ENCODE measurements at places on chromosomes 5 and 9. TPM values are rescaled to one million over a fixed set of nuclear protein-coding genes. Genes with fewer than 3 reads are reported as not detected.

GRCh38 chr5:79929095-79929494 is 62.0 kb downstream of the MTX3 start:
- DNase-seq = no peak
- H3K27me3 ChIP-seq = no peaks in the 10 kb centered on the region
- H3K27ac ChIP-seq = no peak overlapping the region
- no peaks in the 10 kb centered on the region for H3K36me3 ChIP-seq

DNA sequence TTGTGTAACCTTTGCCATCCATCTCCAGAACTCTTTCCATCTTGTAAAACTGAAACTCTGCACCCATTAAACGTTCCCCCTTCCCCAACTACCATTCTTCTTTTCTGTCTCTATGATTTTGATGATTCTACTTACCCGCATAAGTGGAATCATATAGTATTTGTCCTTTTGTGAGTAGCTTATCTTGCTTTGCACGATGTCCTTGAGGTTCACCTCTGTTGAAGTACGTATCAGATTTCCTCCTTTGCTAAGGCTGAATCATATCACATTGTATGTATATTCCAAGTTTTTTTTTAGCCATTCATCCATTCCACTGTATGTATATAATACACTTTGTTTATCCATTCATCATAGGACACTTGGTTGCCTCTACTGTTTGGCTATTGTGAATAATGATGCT is 2.9 kb upstream of the RNF130 start:
- no peak overlapping the region for H3K4me3 ChIP-seq
- peak overlapping the region; percentile 66 for H3K27ac ChIP-seq
- no peak for DNase-seq
- H3K36me3 ChIP-seq = no peaks in the 10 kb centered on the region

GRCh38 chr5:15117688-15118087 is 246.1 kb upstream of the ANKH start:
- H3K4me1 ChIP-seq = no peaks in the 10 kb centered on the region
- no peak for DNase-seq
- no peak overlapping the region for H3K27ac ChIP-seq
- H3K4me3 ChIP-seq = no peak overlapping the region
- H3K27me3 ChIP-seq = peaks cover 4% of the 10 kb centered on the region

PCDH1 gene
- 1.3 TPM for polyA plus RNA-seq

- no peak overlapping the region for H3K27ac ChIP-seq
- H3K27me3 ChIP-seq = no peaks in the 10 kb centered on the region
- no peaks in the 10 kb centered on the region for H3K36me3 ChIP-seq
- DNase-seq = no peak
- H3K4me3 ChIP-seq = no peak overlapping the region
These were observed 5.6 kb upstream of the APC start for GRCh38 chr5:112732131-112732530.

- H3K36me3 ChIP-seq = no peaks in the 10 kb centered on the region
- no peaks in the 10 kb centered on the region for H3K27me3 ChIP-seq
- H3K4me3 ChIP-seq = no peak overlapping the region
- H3K27ac ChIP-seq = no peak overlapping the region
- H3K4me1 ChIP-seq = peaks cover 4% of the 10 kb centered on the region
These were observed 6.6 kb downstream of the FBP1 start for GRCh38 chr9:94632737-94633136.

PPP3R2 gene
- polyA plus RNA-seq = not detected

IL7R gene
- 668 TPM for polyA plus RNA-seq

- no peak for DNase-seq
- H3K36me3 ChIP-seq = no peaks in the 10 kb centered on the region
- no peak overlapping the region for H3K4me3 ChIP-seq
- no peaks in the 10 kb centered on the region for H3K4me1 ChIP-seq
- H3K27me3 ChIP-seq = no peaks in the 10 kb centered on the region
These were observed 15.7 kb upstream of the SNX30 start for GRCh38 chr9:112734892-112735291.

DNA sequence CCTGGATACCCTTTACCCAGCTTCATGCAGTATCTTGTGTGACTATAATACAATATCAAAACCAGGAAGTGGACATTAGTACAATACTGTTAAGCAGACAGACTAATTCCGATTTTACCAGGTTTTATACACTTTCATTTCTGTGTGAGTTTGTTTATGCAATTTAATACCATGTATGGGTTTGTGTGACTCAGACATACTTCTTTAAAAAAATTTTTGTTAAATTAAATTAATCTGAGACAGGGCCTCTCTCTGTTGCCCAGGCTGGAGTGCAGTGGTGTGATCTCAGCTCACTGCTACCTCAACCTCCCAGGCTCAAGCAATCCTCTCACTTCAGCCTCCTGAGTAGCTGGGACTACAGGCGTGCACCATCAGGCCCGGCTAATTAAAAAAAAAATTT is 156.8 kb downstream of the GAPVD1 start:
- peaks cover 9% of the 10 kb centered on the region for H3K27me3 ChIP-seq
- DNase-seq = no peak
- H3K36me3 ChIP-seq = no peaks in the 10 kb centered on the region
- H3K4me1 ChIP-seq = no peaks in the 10 kb centered on the region

DNA sequence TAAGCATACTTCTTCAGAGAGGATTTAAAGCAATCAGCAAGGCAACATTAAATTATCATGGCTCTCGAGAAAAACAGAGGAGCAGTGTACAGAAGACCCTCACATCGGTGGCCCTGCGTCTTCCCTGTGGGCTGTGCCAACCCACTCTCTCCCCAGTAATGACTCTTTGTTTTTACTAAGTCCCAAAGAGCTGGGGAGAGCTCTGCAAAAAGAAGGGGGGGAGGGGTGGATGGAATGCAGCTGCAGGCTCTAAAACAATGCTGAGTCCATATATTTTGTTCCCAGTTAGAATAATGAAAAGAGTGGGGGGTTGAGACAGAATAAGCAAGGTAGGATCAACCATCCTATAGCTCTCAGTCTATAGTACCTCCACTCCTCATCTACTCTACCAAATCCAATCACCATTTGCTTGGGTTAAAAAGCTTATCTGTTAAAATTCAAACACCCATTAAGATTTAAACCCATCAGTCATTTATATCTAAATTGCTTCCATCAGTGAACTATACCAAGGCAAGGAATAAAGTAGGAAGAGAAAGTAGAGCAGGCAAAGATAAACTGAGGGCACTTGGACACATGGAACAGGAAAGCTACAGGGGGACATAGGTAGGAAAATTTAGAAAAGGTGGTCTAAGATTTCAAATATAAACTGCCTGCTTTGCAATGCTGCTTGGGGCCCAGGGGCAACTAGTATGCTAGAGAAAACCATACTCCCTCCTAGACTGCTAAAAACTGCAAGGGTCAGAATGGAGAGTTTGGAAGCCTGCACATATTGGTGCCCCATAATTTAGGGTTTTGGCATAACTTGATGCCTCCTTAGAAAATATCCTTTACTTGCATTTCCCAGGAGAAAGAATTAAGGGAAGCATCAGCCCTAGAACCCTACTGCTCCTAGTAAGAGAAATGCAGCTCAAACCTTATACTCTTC is 20.6 kb downstream of the ELL2 start:
- DNase-seq = no peak
- H3K36me3 ChIP-seq = peaks cover 3% of the 10 kb centered on the region
- no peak overlapping the region for H3K4me3 ChIP-seq
- H3K27me3 ChIP-seq = no peaks in the 10 kb centered on the region
- H3K4me1 ChIP-seq = peaks cover 6% of the 10 kb centered on the region

DNA sequence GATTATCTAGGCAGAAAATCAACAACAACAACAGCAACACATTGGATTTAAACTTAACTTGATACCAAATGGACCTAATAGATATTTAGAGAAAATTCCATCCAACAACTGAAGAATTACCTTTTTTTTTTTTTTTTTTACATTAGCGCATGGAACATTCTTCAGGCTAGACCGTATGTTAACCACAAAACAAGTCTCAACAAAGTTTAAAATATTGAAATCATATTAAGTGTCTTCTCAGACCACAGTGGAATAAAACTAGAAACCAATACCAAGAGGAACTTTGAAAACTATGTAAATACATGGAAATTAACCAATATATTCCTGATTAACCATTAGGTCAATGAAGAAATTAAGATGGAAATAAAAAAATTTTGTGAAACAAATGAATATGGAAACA is 315.8 kb downstream of the CSNK1G3 start:
- H3K4me3 ChIP-seq = no peak overlapping the region
- DNase-seq = no peak
- H3K27ac ChIP-seq = no peak overlapping the region
- no peaks in the 10 kb centered on the region for H3K27me3 ChIP-seq
- no peaks in the 10 kb centered on the region for H3K36me3 ChIP-seq
- no peaks in the 10 kb centered on the region for H3K4me1 ChIP-seq

TRMT10B gene
- polyA plus RNA-seq = 14.7 TPM

PCDHA9 gene
- polyA plus RNA-seq = not detected

- peaks cover 19% of the 10 kb centered on the region for H3K4me1 ChIP-seq
- no peak overlapping the region for H3K4me3 ChIP-seq
- no peak for DNase-seq
- H3K27me3 ChIP-seq = no peaks in the 10 kb centered on the region
- peaks cover 20% of the 10 kb centered on the region for H3K36me3 ChIP-seq
These were observed 139.4 kb downstream of the GNAQ start for GRCh38 chr9:77892171-77892570.

NACC2 gene
- 1.3 TPM for polyA plus RNA-seq

LHX2 gene
- polyA plus RNA-seq = not detected

FOXI1 gene
- polyA plus RNA-seq = not detected

CDH6 gene
- not detected for polyA plus RNA-seq

- H3K4me1 ChIP-seq = peaks cover 3% of the 10 kb centered on the region
- H3K36me3 ChIP-seq = no peaks in the 10 kb centered on the region
- H3K4me3 ChIP-seq = no peak overlapping the region
- H3K27ac ChIP-seq = no peak overlapping the region
- DNase-seq = no peak
These were observed 5.2 kb upstream of the TCERG1 start for GRCh38 chr5:146441896-146442295.

DNA sequence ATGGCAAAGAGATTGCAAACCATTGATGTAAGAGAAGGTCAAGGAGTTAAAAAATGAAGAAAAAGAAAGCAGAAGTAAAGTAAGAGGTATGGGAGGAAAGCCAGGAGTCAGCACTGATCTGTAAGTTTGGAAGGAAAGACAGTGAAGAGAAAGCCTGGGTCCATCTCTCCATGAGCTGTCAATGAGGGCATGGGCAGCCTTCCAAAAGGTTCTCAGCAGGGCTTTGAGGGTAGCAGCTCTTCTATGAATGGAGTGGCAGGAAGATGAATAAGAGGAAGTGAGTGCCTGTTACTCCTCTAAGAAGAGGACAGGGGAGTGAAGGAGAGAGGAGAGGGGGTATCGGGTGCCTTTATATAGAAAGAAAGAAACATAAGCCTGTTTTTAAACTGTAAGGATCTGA is 97.1 kb downstream of the ADCY2 start:
- H3K27me3 ChIP-seq = peaks cover 2% of the 10 kb centered on the region
- no peaks in the 10 kb centered on the region for H3K4me1 ChIP-seq
- H3K4me3 ChIP-seq = no peak overlapping the region
- DNase-seq = no peak

DNA sequence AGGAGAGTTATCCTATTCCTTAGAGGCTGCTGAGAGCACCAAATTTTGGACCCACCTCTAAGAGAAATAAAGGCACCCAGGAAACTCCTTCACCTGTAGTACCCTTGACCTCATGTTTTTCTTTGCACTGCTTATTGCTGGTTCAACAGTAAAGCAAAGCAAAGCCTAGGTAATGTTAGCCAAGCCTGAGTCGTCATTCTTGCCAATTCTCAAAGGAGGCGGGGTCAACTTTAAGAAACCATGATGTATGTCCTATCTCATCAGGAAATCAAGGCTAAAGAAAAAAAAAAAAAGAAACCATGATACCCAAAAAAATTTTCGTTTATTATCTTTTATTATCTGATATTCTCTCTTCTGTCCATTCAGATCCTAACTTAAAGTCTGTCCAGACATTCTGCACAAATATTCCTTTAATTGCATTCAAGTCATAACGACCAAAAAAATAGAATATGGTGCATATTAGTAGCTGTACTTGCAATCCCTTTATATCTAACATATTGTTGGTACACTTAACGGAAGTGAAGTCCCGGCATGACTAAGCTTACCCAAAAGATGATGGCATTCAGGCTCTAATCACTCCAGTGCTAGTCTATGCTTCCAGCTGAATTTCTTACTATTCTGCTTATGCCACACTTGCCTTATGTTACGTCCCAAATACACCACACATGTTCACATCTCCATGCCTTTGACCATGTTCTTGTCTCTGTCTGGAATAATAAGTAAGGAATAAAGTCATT is 1.8 kb downstream of the AUH start:
- H3K4me3 ChIP-seq = peak overlapping the region; percentile 92
- H3K4me1 ChIP-seq = peaks cover 52% of the 10 kb centered on the region
- H3K27me3 ChIP-seq = no peaks in the 10 kb centered on the region
- H3K27ac ChIP-seq = no peak overlapping the region
- peaks cover 30% of the 10 kb centered on the region for H3K36me3 ChIP-seq

GRCh38 chr5:98742396-98743073 is 30.9 kb upstream of the RGMB start:
- peaks cover 36% of the 10 kb centered on the region for H3K27me3 ChIP-seq
- H3K36me3 ChIP-seq = peaks cover 2% of the 10 kb centered on the region
- H3K27ac ChIP-seq = no peak overlapping the region
- no peak overlapping the region for H3K4me3 ChIP-seq
- H3K4me1 ChIP-seq = no peaks in the 10 kb centered on the region
